ENCODE measurements at places on chromosomes 4 and X. TPM values are rescaled to one million over a fixed set of nuclear protein-coding genes. Genes with fewer than 3 reads are reported as not detected.

DNA sequence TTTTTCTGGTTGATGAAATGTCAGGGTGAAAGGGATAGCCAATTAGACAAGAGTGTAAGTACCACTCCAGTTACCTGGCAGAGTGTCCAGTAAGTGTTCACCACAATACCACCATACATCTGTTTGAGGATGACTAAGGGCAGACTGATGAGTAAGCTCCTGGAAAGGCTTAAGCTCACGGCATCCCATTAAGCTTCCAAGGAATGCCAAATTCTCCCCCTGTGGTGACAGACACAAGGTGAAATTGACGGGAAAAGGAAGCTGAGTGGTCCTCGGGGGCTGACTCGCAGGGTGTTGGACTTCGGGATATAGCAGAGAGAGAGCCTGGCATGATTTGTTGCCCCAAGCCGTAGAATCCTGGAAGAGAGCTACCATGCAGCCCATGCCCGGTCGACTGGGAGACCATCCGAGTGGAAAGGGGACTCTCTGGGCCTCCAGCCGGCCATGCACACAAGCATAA is 7.6 kb upstream of the BST1 start:
- no peak for DNase-seq

The ARSD gene
- 1.5 TPM for total RNA-seq

The ANK2 gene
- total RNA-seq, result 2.0 TPM

DNA sequence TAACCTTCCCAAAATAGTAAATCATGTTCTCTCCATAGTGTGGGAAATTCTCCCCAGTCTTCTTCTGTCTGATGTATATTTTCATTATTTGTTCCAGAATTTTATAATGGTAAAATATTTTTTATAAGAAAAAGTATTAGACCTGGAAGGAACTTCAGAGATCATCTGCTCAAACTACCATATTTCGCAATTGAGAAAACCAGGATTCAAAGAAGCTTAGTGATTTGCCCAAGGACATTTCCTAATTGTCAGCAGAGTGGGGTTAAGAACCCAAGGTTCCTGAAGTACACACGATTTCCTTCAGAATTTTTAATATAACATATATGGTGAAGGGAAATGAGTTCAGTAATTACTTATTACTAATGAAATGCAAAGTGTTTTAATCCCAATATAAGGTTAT is 24.1 kb downstream of the OCIAD1 start:
- no peak for DNase-seq

DNA sequence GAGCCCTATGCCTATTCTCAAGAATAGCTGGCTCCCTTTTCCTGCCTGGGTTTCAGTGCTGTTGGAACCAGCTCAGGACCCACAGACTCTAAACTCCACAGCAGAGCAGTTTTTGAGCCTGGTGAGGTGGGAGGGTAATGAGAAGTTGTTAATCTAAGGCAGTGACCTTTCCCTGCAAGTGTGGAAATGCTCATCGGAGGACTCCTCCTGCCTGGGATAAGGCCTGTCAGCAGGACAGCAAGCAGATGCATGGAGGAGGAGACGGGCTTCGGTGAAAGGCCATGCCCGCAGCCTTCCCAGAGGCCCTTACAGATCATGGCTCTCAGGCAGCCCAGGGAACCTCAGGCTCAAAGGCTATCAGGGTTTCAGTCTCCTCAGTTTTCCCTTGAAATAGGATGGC is 70.0 kb upstream of the SHISA3 start:
- DNase-seq, result no peak
